Activated gamma-delta T cell treated with anti-CD3 and anti-CD28 coated beads, Interleukin-2, amount 50 U/mL, for 16 hours (primary cell): ENCODE measurements at places on chromosomes 1 and 21.

- DNase-seq, result no peak
Observed at GRCh38 chr1:4611563-4612341, 42.7 kb upstream of the AJAP1 start.

DNA sequence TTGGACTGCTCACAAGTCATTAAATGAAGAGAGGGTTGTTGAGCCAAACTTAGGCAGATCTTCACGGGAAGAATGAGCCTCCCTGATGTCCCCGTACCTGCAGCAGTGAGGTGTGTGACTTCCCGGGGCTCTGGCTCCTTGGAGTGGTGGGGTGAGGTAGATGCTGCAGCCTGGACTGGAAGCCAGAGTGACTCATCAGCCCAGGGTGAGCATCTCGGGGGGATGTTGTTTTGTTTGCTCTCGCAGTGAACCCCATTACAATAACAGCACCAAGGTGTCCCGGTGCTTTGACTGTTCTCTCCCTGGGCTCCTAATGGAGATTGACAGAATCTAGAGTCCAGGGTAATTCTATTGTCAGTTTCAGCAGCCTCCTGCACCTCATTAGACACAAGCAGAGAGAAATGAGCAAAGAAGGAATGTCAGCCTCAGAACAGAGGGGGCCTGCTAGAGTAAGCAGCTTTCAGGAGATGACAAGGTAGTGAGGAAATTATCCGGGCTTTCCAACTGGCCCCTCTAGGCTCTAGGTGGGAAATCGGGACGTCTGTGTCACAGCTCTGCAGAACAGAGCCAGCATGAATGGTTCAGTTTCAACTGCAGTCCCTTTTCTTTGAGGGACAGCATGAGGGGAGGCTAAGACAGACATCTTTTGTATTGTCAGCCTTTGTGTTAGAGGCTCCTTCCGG is 36.0 kb upstream of the LRRN2 start:
- DNase-seq, result no peak

- DNase-seq, result no peak
Observed at GRCh38 chr1:191831572-191831971, 326.7 kb upstream of the RGS18 start.

GRCh38 chr21:26070822-26071425 is 99.6 kb downstream of the APP start:
- no peak for DNase-seq

DNA sequence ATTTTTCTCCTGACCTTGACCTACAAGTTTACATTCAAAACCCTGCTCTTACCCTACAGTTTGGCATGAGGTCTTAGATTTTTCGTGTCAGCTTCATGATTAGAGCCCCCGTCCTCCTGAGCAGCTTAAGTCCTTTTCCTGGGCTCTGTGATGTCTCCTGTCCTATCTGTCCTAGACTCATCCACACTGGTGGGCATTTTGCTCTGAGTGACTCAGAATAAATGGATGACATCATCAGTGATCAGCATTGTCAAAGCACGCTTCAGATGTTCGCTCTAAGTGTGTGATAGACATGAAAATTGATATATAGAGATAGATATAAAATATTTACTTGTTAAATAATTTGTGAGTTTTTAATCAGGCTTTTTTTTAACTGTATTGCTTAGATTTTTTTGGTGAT is 21.8 kb downstream of the RGS13 start:
- no peak for DNase-seq

DNA sequence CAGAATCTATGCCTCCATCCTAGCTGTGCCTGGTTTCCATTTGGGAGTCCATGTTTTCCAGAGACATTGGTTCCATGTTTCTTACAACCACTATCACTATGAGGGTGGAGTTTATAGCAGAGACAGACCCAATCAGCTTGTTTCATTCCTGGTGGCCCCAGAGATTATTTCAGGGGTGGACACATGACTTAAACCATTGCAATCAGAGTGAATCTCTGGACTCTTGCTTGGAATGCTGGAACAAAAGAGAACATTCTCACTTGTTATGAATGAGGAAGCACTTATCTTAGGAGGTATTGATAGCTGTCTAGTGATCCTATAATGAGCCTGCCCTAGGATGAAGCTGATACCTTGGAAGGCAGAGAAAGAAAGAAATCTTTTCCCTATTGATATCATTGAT is 250.3 kb downstream of the ATG4C start:
- no peak for DNase-seq

- no peak for DNase-seq
Observed at GRCh38 chr1:221366495-221367110, 375.3 kb downstream of the DUSP10 start.

DNA sequence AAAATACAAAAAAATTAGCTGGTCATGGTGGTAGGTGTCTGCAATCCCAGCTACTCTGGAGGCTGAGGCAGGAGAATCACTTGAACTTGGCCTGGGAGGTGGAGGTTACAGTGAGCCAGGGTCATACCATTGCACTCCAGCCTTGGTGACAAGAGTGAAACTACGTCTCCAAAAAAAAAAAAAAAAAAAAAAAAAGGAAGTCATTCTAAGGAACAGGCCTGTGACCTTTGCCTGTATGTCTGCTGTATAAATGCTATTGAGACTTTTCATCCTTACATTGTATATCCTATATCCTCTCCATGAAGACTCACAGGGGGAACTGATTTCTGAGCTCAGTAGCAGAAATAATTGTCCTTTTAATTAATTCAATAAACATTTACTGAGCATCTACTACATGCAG is 7.5 kb upstream of the CTPS1 start:
- DNase-seq, result no peak

GRCh38 chr1:34784751-34785221 is 3.8 kb downstream of the GJB3 start:
- no peak for DNase-seq

GRCh38 chr1:6294080-6294889 is 33.4 kb upstream of the GPR153 start:
- no peak for DNase-seq
